Fibroblast of skin of left quadriceps (primary cell): ENCODE measurements at places on chromosomes 2 and 18.

GRCh38 chr2:158818511-158818910, 23.4 kb downstream of the DAPL1 start:
- no peak for DNase-seq

GRCh38 chr18:6255886-6256285, 158.8 kb downstream of the L3MBTL4 start:
- no peak for DNase-seq

DNA sequence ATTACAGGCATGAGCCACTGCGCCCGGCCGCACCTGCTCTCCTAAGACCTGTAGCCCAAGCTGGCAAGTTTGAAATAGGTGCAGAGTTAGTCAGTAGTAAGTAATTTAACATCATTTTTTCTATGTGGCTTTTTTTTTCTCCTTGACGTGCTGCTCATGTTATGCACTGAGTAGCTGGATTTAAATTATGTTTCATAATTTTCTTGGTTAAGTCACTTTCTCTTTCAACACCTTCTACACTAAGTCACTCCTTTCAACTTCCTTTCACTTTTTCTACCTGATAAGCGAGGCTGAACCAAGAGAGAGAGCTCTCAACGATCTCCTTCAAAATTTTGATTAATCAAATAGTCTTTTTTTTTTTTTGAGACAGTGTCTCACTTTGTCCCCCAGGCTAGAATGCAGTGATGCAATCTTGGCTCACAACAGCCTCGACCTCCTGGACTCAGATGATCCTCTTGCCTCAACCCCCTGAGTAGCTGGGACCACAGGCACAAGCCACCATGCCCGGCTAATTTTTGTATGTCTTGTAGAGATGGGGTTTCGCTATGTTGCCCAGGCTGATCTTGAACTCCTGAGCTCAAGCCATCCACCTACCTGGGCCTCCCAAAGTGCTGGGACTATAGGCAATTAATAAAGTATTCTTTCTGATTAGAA, 13.1 kb downstream of the CASP8 start:
- DNase-seq = no peak

GRCh38 chr18:44799382-44799906, 118.8 kb downstream of the SETBP1 start:
- DNase-seq = no peak

GRCh38 chr18:63043516-63043915, 276.1 kb downstream of the BCL2 start:
- peak; percentile 15 for DNase-seq

- DNase-seq = no peak
These were observed 31.9 kb upstream of the CASP8 start for GRCh38 chr2:201228271-201228911.

DNA sequence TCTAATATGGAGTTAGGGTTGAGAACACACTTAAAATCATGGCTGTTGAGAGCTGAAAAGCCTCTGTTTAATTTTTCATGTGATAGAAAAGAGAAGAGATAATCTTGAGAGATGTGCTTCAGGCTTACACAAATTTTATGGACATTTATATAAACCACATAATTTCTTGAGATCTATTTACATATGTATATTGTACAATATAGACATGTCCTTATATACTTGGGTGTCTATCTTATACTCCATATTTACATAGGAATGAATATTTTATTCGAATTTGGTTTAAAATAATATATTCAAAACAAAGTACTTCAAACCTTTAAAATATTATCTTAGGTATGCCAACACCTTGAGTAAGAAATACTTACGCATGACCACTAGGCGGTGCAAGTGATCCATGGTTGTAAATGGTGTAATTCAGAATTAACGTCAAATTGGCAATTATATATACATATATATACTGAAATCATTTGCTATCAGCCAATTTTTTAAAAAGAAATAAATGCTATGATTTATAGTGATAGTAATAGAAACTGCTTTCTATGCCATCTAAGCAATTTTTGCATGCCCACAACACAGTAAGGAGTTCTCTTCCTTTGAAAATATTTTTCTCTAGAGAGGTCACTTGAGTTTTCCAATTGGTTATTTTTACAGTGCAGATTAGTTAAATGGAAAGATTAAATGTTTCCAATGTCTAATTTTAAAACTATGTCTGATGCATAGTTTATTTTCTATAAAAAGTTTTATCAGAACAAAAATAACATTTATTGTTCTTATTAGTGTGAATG, 37.6 kb upstream of the SPAG16 start:
- DNase-seq = no peak

GRCh38 chr18:45551142-45551815, 64.0 kb upstream of the SLC14A2 start:
- no peak for DNase-seq

GRCh38 chr2:199457147-199458008, at the start of gene SATB2:
TSS of gene SATB2 (minus strand) at chr2:199457939. CDS start at chr2:199456037, 1,902 bp downstream.
- DNase-seq = no peak
